Pons (tissue), 1 donor: ENCODE measurements at places on chromosomes 12 and 14.

DNA sequence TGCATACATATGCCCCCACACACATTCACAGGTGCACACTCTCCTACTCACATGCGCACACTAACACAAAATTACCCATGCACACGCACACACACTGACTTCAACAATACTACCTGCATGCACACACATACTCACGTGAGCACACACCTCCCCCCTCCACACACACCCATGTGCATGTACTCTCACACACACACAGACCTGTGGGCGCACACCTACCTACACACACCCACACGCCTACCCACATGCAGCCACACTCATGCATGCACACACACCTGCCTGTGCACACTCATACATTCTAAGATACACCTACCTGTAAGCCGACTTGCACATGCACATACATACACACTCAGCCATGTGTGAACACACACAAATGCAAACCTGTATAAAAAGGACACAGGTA is 97.3 kb upstream of the GSC start:
- DNase-seq, result no peak

GRCh38 chr12:3421191-3421978 is 69.6 kb upstream of the PRMT8 start:
- DNase-seq, result no peak

DNA sequence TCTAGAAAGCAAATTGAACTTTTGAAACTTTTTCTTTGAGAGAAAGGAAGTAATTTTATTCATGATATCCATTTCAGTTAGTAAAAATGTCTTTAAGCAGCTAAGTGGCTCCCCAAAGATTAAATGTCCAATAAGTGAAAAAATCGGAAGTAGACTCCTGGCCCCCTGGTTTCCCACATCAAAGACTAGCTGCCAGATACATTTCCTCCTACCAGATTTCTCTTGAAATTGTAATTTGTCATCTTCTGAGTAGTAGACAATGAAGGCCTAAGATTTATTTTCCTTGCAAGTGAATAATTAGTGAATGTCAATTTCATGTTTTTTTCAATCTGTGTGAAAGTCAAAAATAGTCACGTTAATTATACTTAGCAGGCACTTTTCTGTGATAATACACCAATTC is 321.9 kb downstream of the SYT1 start:
- no peak for DNase-seq

DNA sequence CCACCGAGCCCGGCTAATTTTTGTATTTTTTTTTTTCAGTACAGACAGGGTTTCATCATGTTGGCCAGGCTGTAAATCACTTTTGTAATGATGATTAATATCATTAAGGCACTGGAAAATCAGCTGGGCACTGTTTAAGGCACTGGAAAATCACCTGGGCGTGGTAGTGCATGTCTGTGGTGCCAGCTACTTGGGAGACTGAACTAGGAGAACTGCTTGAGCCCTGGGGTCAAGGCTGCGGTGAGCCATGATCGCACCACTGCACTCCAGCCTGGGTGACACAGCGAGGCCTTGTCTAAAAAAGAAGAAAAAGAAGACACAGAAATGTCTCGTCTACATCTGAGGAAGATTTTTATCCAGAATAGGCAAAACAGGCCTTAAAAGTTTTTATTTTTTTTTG is 12.7 kb downstream of the SLC11A2 start:
- DNase-seq, result no peak

- no peak for DNase-seq
Measured at GRCh38 chr14:54683882-54684794, 117.2 kb downstream of the SAMD4A start.

DNA sequence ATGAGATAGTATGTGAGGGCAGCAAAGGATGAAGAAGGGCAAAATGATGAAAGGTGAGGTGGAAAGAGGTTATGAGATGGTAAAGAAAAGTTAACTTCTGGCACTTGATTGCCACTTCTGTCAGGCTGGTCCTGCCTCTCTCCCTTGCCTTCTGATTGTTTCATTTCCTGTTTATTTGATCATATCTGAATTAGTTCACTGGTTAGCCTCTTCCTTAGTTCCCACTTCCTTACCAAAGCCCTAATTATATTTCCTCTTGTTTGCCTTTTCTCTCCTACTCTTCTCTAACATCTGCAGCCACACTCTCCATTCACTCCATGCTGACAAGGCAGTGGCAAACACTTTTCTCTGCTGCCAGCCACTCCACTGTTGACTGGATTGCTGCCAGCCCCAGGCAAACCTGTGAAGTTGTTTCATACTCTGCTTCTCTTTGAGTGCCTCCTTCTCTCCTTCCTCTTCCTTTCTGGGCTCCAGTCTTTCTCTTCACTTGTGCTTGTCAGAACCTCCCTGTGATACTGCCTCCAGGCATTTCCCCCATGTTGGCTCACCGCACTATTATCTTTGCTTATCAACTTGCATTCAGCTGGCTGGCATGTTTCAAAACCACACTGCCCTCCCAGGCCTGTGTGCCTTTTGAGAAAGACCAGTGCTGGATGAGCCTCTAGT is 8.1 kb downstream of the PNP start:
- DNase-seq, result peak; percentile 43

DNA sequence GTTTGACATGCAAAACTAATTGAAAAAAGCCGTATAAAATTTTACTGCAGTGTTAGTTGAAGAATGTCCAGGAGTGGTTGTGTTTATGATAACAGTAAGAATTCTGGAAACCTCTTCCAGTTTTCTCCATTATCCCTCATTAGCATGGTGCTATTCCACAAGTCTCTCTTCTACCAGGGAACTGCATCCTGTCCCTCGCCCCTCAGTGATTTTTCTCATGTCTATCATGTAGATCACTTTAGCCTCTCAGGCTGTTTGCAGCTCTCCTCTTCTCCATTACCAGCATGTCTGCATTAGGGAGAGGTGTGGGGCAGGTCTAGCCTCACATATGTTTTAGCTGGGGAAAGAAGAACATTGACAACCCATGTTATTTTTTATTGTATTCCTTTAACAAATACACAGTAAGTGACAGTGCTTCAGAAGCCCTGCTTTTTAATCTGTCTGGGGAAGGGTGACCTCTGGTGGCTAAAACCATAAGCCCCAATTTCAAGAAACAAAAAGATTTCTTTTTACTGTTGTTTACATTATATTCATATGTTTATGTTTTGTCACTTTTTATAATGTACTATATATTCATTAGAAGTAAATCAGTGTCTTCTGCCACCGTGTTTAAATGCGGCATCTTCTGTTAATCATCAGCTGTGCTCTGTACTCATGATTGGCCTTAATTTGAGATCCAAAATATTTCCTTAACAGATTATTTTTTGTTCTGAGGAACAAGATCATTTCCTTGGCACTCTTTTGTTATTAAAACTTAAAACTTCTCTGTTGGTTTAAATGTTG is 70.7 kb downstream of the RASSF8 start:
- DNase-seq, result peak; percentile 86

GRCh38 chr12:93261505-93262094 is 116.1 kb upstream of the NUDT4 start:
- DNase-seq, result no peak
